ENCODE measurements at places on chromosomes 6 and 20.

DNA sequence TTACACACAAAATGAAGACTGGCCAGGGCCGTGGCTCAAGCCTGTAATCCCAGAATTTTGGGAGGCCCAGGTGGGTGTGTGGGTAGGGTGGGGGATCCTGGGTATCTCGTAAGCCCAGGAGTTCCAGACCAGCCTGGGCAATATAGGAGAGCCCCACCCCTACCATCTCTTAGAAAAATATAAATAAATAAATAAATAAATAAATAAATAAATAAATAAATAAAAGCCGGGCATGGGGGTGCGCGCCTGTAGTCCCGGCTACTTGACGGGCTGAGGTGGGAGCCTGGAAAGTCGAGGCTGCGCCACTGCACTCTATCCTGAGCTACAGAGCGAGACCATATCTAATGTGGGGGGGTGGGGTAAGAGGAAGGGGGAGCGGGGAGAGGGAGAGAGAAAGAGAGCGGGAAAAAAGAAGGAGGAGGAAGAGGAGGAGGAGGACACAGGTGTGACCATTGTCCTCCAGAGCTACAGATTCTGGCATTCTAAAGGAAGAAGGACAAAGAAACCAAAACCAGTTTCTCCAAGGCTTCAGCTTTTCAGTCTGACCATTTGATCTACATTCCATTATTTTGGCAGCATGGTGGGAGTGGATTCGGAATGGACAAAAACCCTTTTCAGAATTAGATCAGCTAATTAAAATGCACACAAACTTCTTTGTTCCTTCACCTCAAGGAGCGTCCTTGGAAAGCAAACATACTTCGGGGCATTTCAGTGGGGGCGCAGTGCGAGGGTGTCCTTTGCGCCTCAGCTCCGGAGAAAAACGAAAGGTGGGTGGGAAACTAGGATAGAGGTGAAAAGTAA is 577 bp upstream of the C6orf141 start:
- DNase-seq, result no peak

DNA sequence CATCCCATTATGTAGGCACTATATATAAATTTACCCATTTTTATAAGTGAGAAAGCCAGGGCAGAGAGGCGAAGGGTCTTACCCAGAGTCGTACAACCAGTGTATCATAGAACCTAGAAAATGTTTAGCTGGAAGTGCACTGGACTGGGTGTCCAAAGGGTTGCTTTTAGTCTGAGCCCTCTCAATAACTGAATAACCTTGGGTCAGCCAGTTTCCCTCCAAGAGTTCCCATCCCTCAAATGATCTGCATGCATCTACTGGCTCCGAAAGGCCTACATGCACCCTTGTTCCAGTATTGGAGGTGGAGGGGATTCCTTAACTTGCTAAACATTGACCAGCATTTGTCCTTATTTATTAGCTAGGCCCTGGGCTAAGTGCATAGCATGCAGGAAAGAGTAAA is 3.8 kb downstream of the SNPH start:
- no peak for DNase-seq

- no peak for DNase-seq
Measured at GRCh38 chr6:168867247-168868102, 386.2 kb downstream of the THBS2 start.

- no peak for DNase-seq
Measured at GRCh38 chr20:37723668-37724067, 29.8 kb downstream of the CTNNBL1 start.

- DNase-seq, result no peak
Measured at GRCh38 chr6:164579035-164579434, 730.4 kb downstream of the C6orf118 start.

DNA sequence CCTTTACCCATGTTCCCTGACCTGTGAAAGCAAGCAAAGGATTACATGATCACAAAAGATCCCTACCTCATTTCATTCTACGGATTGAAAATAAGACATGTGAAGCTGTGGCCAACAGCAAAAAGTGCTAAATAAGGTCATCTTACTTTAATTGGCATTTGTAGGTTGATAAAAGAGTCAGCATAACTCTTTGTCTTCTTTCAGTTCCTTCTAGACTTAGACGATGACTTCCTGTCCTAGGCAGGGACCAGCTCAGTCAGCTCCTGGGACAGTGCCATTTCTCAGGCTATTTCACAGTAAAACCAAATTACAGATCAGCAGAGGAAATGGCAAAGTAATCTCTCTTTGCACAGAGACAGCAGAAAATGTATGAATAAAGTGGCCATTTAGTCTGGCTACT is 480.7 kb downstream of the RFPL4B start:
- no peak for DNase-seq

- no peak for DNase-seq
Measured at GRCh38 chr6:6657085-6657819, 68.7 kb downstream of the LY86 start.

- no peak for DNase-seq
Measured at GRCh38 chr20:60473211-60473610, 515.0 kb downstream of the CDH26 start.

GRCh38 chr6:2619651-2620050 is 131.1 kb downstream of the MYLK4 start:
- no peak for DNase-seq

GRCh38 chr6:31350196-31351032 is 6.6 kb downstream of the HLA-B start:
- no peak for DNase-seq

DNA sequence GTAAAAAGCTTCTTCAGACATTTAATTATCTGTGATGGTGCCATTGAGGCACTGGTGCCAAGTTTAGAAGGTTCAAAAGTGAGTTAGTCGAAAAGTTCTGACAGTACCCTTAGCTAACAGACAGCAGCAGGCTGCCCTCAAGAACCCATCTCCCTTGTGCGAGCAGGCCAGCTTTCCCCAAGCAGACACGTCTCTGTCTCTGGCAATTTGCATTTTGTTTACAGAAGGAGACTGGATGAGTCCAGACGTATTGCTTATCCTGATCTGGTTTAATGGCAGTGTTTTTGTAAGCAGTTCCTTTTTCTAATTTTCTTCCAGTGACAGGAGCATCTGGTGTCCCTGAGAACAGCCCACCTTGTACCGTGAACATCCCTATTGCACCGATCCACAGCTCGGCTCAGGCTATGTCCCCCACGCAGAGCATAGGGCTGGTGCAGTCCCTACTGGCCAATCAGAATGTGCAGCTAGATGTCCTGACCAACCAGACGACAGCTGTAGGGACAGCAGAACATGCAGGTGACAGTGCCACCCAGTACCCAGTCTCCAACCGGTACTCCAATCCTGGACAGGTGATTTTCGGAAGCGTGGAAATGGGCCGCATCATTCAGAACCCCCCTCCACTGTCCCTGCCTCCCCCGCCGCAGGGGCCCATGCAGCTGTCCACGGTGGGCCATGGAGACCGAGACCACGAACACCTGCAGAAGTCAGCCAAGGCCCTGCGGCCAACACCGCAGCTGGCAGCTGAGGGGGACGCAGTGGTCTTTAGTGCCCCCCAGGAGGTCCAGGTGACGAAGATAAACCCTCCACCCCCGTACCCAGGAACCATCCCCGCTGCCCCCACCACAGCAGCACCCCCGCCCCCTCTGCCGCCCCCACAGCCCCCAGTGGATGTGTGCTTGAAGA is 58.3 kb upstream of the TMEM181 start:
- no peak for DNase-seq

DNA sequence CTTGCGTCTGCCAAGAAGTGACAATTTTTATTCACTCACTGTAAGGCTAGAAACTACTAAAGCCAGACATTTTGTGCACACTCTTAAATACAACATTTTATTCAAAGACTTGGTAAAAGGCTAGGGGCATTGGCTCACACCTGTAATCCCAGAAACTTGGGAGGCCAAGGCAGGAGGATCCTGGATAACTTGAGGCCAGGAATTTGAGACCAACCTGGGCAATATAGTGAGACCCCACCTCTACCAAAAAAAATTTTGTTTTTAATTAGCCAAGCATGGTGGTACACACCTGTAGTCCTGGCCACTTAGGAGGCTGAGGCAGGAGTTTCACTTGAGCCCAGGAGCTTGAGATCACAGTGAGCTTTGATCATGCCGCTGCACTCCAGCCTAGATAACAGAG is 11.3 kb upstream of the SENP6 start:
- no peak for DNase-seq

DNA sequence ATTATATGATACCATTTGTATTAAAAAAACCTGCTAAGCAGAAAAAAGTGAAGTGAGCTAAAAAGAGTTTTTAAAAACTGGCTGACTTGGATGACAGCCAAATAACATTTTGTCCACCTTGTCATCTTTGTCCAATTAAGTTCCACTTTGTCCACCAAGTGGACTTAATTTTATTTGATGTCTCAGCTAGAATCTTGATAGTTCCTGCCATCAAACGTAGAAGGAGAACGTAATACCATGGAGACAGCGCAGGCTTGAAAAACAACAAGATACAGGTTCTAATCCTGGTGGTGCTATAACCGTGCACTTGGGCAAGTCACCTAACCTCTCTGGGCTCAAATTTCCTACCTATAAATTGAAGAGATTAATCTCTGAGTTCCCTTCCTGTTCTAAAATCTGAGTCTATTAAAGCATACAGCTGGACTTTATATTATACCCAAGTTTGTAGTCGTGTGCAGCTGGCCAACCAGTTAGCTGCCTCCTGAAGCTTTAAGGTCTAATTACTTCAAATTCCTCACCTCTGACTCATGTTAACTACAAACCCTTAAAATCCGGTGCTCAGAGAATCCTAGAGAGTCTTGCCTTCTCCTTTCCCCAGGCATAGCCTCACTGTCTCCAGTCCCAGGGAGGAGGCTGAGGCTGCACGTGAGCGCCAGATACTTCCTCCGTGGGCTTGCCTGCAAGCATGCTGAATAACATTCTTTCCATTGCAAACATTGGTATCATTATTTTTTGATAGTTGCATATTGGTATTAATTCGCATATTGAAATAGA is 16.8 kb downstream of the TMEM244 start:
- no peak for DNase-seq

- no peak for DNase-seq
Measured at GRCh38 chr20:55584964-55585363, 420.4 kb downstream of the CBLN4 start.

DNA sequence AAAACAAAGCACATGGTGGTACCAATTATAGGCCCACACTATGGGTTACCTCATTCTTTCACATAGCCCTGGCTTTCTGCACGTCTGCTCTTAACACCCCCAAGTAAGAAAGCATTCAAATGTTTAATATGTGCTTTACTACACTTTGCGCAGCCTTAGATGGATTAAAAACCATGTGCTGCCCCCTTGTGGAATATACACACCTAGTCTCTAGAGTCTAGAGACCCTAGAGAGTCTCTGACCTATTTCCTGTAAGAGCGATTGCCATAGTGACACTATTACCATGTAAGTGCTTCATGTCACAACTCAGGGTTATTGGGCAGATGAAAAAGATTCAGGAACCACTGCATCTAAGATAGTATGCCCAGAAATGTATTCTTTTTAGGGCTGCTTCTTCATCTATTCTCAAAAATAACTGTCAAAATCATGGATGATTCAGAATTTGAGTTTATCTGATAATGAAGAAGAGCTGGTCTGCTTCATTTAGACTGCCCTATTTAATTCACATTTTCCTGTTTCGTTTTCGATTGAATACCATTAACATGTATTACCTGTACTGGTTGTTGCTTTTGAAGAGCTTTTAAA is 186.3 kb downstream of the ADGB start:
- no peak for DNase-seq

GRCh38 chr6:158487495-158487894 is 72.4 kb upstream of the TMEM181 start:
- DNase-seq, result no peak

GRCh38 chr6:25448965-25449538 is 169.9 kb downstream of the CARMIL1 start:
- no peak for DNase-seq

DNA sequence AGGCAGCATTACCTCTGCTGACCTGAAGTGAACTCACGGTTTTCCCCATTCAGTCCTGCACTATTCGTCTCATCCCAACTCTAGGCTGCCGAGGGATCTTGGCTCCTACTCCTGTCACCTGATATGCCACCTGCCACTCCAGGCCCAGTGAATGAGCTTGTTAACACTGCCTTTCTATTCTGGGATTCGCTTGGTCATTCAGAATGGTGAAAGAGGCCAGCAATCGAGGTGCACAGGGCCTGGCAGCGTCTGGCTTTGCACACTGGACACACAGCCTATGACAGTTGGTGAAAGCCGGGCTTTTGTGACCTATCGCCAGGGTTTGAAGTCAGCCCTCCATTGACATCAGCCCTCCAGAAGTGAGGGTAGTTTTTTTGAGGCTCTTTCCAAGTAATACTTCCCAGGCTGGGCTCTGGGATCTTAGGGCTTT is 59.3 kb upstream of the MYL9 start:
- DNase-seq, result no peak

DNA sequence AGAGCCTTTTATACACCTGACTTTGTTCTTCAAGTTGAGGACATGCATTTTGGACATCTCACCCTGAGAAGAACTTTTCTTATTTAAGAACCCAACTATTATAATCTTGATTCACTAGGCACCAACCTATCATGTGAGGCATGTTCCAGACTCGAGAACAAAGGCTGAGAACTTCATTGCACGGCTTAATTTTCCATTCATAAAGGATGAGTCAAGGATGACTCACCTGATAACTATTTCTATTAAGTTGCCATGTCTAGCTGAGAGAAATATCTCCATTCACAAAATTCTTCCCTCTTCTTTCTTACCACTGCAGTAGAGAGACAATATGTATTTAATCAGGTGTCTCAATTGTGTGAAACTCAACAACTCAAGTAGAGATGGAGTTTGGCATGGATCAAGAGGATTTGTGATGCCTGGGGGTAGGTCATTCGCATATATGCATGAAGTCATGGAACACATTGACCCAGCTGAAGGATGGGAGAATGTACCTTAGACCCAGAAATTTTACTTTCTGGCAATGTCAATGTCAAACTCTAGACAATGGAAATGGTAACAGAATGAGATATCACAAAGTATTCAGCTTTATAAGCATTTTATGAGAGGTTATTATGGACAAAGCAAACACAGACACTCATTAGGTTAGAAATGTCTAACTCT is 208.7 kb upstream of the PRND start:
- no peak for DNase-seq

DNA sequence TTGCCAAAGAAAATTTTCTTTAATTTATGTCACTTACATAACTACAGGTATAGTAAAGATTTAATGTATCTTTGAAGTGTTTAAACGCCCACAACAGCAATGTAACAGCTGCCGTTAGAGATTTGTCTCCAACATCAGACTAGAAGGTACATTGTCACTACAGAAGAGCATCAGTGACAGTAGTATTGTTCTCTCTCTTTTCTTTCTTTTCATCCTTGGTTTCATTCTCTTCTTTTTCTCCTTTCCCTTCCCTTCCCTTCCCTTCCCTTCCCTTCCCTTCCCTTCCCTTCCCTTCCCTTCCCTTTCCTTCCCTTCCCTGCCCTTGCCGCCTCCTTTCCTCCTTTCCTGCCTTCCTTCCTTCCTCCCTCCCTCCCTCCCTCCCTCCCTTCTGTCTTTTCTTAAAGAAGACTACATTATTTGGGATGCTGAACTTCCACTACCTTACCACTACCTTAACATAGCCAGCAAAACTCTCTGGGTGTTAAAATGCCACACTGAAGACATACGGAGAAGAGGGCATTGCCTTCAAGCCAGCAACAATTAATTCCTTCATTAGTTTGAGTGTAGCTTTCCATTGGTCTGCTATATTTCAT is 663.9 kb downstream of the DOK5 start:
- DNase-seq, result no peak

GRCh38 chr20:37781626-37782025 is 87.8 kb downstream of the CTNNBL1 start:
- DNase-seq, result no peak
